ENCODE measurements at places on chromosomes 1 and 21.

GRCh38 chr1:228283043-228283371 is 75.2 kb downstream of the OBSCN start:
- DNase-seq, result no peak

DNA sequence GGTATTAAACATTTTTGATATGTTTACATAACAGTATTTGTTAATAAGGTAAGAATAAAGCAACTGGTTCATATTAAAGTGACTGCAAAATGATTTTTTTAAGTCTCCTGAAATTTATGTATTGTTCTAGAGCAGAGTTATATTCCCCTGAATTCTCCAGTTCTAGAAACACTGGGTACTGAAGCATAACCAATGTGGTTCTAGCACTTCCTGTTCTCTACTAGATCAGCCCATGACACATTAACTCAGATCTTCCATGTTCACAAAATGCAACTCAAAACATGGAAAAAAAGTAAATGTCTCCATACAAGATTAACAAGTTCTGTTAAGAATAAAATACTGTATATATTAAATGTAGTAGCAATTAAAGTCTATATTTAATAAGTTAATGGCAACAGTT is 3.9 kb downstream of the NEGR1 start:
- no peak for DNase-seq

DNA sequence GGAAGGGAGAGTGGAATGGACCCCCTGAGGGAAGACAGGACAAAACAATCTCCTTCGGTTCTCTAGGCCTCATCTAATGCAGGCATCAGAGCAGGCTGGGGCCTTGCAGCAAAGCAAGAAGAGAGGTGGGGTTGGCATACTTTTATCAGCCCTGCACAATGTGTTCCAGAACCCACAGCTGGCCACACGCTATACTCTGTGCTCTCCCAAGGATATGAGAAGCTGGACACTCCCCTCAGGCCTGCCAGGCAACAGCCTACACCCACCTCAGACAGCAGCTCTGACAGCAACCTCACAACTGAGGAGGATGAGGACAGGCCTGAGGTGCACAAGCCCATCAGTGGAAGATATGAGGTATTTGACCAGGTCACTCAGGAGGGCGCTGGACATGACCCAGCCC is 27.3 kb downstream of the LY9 start:
- DNase-seq, result no peak

GRCh38 chr1:85952460-85952859 is 204.1 kb downstream of the COL24A1 start:
- no peak for DNase-seq

GRCh38 chr21:21864321-21864840 is 866.2 kb downstream of the NCAM2 start:
- DNase-seq, result no peak

DNA sequence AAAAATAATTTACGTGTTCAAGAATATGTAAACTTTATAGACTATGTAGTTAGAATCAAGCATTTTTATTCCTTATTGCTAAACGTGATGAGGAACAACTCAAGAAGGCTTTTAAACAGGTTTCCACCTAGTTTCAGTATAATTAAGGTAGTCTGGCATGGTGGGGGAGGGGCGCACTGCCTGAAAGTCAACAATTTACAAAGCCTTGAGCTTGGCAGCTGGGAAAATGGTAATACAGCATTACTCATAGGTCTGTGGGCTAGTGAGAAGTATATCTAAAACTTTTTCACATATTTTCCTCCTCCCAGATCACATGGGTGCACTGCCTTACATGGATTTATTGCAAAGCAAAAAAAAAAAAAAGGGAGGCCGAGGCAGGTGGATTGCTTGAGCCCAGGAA is 75.2 kb downstream of the EVI5 start:
- DNase-seq, result no peak

DNA sequence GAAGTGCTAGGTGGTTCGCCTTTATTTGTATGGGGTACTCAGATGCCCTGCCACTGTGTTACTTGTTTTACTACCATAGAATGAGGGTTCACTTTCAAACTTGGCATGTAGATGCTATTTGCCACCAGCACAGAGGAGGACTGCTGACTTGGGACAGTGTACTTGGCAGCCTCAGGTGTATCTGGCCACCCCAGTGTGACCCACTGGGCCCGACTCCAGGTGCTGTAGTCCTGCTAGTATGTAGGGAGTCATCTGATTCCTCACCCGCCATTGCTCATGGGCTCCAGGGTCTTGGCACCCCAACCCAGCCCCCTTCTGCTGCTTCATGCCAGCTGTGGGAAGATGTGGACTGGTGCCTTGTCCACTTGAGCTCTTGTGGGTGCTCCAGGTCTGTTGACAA is 40.0 kb downstream of the ZNF678 start:
- no peak for DNase-seq

GRCh38 chr1:89863165-89863830 is 42.5 kb downstream of the LRRC8D start:
- DNase-seq, result no peak

DNA sequence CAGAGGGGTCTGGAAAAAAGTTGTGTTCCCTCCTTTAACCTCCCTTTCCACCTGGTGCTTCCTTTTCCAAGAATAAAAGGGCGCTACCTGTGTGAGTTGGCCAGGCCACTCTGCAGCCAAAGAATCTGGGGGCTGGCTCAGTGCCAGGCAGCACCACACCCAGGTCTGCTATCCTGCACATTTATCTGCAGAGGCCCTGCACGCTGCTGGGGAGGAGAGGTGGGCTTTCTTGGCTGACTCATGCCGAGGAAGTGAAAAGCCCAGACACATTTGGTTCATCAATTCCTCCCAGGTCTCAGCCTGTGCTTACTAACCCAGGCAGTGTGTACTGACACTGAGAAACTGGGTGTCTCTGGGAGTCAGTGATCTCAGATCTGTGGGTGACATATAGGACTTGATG is 79.8 kb upstream of the F3 start:
- no peak for DNase-seq

GRCh38 chr1:97806996-97807520 is 113.8 kb downstream of the DPYD start:
- DNase-seq, result no peak

- DNase-seq, result no peak
These were observed 5.7 kb downstream of the ALX3 start for GRCh38 chr1:110064576-110065337.

- DNase-seq, result no peak
These were observed 55.2 kb downstream of the PUM1 start for GRCh38 chr1:31010086-31010989.

DNA sequence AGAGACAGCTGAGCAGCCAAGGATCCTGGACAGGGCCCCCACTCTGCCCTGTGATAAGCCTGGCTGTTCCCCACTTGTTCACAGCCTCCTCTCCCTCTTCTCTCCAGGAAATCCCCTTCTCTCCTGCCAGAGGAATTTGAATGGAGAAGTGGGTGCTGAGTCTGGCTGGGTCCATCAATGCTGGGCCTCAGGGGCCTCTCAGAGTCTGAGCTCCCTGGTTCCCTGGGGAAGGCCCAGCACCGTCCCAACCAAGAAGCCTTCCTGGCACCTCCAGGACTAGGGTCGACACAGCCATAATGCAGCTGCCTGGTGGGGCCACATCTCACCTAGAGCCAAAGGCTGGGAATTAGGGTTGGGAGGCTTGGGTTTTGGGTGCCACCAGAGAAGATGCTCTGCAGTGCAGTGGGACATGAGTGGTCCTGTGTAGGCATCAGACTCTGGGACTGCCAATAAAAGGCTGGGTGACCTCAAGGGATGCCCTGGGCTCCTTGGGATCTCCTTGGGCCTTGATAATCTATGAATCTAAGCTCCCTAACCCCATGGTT is 2.5 kb downstream of the MYBPH start:
- no peak for DNase-seq

- no peak for DNase-seq
These were observed 146.4 kb upstream of the COL11A1 start for GRCh38 chr1:103254691-103255090.

- DNase-seq, result no peak
These were observed 595 bp downstream of the CRYBG2 start for GRCh38 chr1:26353210-26353859.

DNA sequence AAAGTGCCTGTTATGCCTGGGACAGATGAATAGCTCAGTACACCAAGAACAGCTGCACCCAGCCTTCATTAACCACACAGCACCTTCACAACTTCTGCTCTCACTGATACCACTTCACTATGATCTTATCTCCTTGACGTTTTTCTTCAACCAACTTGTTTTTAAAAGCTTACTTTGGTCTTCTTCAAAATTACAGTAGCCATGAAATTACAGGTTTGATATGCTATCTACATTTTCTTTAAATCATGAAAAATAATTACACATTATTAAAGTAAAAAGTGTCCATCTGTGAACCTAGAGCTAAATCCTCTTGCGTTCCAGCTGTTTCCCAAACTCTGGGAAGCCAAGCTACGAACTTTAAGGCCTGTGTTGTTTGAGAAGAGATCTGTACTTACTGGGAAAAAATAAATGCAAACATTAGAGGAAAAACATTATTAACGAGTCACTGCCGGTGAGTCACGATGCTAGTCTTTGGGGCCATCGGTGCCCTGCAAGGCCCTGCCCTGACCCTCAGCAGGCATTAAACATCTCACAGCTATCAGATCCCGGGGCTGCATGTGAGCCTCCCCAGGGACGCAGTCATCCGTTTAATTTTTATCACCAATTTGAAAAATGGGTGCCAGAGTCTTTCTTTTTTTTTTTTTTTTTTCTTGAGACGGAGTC is 56.3 kb upstream of the GPR153 start:
- no peak for DNase-seq

All from activated CD8-positive, alpha-beta memory T cell treated with anti-CD3 and anti-CD28 coated beads for 1 hour (primary cell).